ENCODE measurements at places on chromosomes 7 and 10.
A peak's percentile ranks its signal among the peaks of the same experiment; 100 is the strongest.

- no peak for DNase-seq
Observed at GRCh38 chr7:17559388-17559787, 260.9 kb downstream of the AHR start.

- no peak for DNase-seq
Observed at GRCh38 chr7:137717045-137717444, 129.7 kb downstream of the DGKI start.

DNA sequence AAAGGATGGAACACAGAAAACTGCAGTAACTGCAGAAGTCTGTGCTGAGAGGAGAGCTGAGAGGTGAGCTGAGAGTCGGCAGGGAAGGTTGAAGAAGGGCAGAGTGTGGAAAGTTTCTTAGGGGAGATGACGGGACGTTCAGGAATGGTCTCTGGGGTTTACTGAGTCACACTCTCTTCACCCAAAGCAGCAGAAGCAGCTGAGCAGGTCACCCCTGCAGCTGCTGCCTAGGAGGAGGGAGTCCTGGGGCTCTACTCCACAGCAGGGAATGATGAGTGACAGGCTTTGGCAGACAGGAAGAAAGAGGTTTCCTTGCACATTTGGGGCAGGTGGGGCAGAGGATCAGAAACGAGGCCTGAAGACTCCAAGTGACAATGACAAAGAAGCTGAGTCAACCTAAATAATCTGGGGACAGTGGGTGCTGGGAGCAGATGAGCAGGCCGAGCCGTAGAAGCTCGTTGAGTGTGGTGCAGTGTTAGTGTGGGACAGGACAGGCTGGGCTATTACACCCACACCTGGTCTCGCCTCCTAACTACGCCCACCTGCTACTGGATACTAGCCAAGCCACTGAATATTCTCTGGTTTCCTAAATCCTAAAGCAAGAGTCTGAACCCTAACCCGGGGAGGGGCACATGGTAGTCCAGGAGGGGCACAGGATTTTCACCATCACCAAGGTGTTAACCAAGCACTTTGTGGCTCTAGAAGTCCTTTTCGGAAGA is 24.9 kb downstream of the BEND7 start:
- DNase-seq = no peak

DNA sequence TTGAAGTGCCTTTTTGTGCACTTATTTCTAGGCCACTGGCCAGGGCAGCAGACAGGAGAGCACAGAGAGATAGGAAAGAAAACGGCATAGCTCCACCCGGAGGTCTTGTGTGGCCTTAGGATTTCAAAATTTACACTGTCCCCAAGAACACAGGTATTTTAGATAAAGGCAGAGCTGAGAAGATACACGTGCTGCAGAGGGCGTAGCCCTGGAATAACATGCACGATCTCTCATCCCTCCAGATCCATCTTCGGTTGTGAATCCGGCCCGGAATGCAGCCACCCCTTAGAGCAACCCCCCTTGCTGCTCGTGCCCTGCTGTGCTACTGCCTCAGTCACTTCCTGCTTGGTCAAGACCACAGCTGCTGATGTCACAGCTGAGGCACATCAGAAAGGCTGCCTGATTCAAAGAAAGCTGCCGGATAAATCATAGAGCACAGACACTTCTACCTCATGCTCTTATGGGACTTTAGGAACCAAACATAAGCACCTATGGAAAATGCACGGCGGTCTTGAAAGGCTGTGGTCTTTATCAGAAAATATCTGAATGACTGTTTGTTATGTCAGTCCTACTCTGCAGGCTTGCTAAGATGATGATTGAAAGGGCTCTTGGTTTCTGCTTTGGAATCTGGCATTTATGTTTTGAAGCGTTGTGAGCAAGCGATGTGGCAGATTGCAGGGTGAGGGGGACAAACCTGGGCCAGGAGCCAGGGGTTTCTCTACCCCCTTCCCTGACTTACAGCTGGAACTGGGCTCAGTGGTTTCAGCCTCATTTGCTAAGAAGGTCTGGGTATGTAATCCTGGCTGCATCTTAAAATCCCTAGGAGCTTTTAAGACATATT is 152.0 kb downstream of the SVIL start:
- DNase-seq = peak; percentile 11

- no peak for DNase-seq
Observed at GRCh38 chr7:74583630-74584029, 73.9 kb upstream of the GTF2I start.

GRCh38 chr10:28332726-28333125 is 29.9 kb upstream of the MPP7 start:
- peak; percentile 32 for DNase-seq

GRCh38 chr10:17586821-17587234 is 30.3 kb downstream of the HACD1 start:
- DNase-seq = no peak

- no peak for DNase-seq
Observed at GRCh38 chr7:17342756-17343155, 44.3 kb downstream of the AHR start.

DNA sequence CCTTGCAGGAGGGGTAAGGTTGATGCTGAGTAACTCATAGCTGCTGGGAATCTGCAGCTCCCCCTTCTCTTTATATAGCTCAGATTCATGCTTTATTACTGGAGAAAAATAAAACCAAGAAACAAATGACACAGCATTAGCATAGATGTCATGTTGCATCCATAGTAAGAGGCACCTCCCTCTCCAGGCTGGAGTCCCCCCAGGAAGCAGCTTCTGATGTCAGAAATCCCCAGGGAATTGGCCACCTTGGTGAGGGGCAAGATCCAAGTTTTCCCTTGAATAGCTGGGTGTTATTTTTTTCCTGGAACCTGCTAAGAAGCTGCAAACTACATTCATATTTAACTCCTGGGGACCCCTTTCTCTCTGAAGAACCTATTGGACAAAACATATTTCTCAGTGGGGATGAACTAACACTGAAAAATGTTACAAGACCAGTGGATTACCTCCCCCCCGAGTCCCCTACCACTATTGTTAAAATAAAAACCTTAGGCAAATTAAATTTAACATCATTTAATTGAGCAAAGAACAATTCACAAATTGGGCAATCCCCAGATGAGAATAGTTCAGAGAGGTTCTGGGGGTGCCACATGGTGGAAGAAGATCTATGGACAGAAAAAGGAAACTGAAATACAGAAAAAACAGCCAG is 163.7 kb upstream of the NAMPT start:
- no peak for DNase-seq

- DNase-seq = no peak
Observed at GRCh38 chr7:116356333-116356965, 143.1 kb upstream of the CAV2 start.

GRCh38 chr10:30813872-30814481 is 184.4 kb upstream of the LYZL2 start:
- DNase-seq = no peak

GRCh38 chr7:123939784-123940183 is 14.7 kb downstream of the SPAM1 start:
- no peak for DNase-seq

- DNase-seq = no peak
Observed at GRCh38 chr7:27066148-27066547, 29.7 kb downstream of the HOXA1 start.

- DNase-seq = no peak
Observed at GRCh38 chr7:17852361-17852760, 87.9 kb downstream of the SNX13 start.

- peak; percentile 4 for DNase-seq
Observed at GRCh38 chr7:121442845-121443244, 46.7 kb upstream of the FAM3C start.

DNA sequence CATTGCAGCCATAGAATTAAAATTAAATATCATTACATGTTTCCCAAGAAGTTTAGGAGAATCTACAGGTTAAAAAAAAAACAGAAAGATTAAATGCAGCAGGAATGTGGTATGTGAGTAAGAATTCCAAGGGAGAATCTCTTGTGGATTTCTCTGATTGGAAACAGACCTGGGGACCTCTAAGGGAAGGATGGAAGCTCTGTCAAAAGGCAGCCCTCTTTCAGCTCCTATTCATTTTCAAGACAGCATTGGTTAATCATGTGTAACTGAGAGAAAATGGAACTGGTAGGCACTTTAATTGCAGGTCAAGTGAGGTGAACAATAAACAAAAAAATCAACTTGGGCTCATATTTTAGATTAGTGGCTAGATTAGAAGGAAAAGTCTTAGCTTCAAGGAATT is 81.4 kb upstream of the MTPN start:
- no peak for DNase-seq

GRCh38 chr10:85067955-85068354 is 739.6 kb downstream of the CCSER2 start:
- DNase-seq = no peak

DNA sequence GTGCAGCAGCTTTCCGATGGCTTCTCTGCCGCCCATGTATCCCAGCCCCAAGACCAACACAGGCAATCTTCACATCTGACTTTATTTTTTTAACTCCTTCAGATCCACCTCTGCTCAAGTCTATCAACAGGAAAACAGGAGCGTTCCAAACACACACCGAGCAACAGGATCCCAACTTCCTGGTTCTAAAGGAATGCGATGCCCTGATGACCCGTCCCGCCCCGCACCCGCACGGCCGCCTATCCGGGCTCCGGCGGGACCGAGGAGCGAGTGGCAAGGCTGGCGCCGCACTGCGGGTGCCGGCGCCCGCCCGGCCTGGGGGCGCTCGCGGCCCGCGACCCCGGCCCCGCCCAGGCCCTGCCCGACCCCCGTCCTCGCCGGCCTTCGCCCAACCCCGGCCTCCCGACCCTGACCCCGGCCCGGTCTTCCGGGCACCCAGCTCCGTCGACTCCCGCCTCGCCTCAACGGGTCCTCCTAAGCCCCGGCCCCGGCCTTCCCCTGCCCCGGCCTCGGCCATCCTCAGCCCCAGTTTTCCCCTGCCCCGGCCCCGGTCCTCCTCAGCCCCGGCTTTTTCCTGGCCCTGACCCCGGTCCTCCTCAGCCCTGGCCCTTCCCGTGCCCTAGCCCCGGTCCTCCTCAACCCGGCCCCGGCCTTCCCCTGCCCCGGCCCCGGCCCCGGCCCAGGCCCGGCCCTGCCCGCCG is 730 bp downstream of the LARP4B start:
- DNase-seq = no peak

- no peak for DNase-seq
Observed at GRCh38 chr7:19024261-19024660, 93.2 kb downstream of the TWIST1 start.

- DNase-seq = no peak
Observed at GRCh38 chr10:114279901-114280644, 41.0 kb downstream of the VWA2 start.

DNA sequence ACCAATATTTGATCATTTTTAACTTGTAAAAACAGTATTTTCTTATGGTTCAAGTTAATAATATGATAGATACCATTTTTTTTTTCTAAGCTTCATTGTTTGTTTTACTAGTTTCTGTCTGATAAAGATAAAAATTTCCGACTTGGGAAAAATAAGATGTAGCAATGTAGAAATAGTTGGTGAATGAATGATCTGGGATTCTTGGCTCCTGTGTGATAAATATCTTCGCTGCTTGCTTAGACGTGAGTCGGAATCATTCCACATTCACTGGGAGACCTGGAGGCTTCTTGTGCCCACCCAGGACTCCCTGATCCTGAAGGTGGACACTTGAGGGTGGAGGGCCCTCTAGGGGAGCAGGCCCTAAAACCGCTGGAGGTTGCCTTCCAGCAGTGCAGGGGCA is 47.9 kb downstream of the EXOC4 start:
- no peak for DNase-seq

GRCh38 chr10:114767101-114767985 is 54.2 kb upstream of the FHIP2A start:
- DNase-seq = no peak

- DNase-seq = no peak
Observed at GRCh38 chr10:108411206-108411605, 1246.7 kb upstream of the SORCS1 start.

DNA sequence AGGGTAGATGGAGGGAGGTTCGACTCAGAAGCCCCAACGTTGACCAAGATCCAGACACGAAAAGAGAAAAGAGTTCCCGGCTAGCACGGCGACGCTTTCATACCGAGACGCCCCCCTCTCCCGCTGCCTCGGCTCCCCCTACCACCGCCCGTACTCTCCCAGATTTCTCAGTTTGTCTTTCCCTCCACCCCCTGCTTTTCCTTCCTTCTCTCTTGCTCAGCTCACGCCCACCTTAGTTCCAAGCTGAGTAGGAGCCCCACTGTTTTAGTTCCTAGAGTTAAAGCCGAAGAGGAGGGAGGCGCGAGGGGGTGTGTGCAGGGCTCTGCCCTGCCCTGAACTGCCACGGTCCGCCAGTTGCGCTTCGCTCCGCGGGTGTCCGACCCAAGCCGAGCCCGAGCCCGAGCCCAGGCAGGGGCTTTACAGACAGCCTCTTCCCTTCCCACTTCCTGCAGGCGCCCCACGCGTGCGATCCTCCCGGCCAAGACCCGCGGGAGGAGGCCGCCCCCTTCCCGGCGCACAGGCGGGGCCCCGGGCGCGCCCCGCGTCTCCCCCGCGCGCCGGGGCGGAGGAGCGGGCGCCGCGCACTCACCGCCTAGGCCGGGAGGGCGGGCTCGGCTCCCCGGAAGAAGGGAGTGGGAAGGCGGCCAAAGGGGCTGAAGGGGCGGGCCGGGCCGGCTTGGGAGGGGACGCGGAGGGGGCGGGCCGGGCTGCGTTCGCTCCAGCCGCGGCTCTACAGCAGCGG is at the start of gene EPHB6:
EPHB6 (plus strand) TSS at position 705 of the 742 bp plus-strand sequence. CDS start 8,152 bp downstream, outside the sequence.
- DNase-seq = peak; percentile 63

- DNase-seq = peak; percentile 76
Observed at GRCh38 chr7:56033671-56034432, 17.4 kb downstream of the PSPH start.

DNA sequence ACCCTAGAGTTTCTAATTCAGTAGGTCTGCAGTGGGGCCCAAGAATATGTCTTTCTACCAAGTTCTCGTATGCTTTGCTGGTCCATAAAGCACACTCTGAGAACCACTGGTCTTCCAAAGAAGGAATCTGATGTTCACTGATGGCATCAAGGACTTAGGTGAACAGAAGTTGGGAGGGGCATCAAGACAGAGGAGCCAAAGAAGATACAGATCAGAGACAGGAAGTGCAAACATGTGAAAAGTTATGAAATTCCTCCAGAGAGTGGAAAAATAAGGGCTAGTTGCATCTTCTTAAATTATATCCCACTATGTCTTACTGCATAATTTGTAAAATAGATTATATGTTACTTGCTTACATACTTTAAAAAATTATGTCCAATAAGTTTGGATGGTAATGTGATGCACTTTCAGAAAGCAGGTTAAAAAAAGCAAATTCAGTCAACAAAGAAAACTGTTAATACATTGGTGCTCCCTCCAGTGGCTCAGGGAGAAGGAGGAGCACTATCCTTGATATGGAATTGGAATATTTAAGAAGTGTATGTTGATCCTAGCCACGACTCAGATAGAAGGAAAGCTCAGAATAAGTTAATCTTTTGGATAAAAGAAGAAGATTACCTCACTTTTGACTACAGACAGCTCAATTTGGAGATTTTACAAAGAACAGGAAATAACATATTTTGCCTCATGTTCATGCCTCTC is 35.8 kb downstream of the CREB3L2 start:
- DNase-seq = no peak
